Osteoblast (primary cell): ENCODE measurements at places on chromosomes 2 and 18. TPM values are rescaled to one million over a fixed set of nuclear protein-coding genes. Genes with fewer than 3 reads are reported as not detected.

DNA sequence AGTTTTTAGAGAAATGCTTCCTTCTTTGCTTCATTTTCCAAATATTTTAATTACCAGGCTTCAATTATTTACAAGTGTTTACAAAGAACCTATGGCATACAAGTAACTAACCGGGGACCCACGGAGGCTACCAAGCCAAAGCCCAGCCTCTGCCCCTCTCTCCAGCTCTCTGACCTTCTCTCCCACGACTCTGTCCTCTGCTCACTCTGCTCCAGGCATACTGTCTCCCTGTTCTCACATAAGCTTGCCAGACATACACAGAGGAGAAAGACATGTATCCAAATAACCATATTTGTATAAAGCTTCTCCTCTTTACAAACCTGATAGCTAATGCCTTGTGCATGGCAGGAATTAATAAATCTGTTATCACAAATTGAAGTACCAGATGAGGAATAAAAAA lies 141.3 kb downstream of the ZNF521 start:
- no peaks in the 10 kb centered on the region for H3K36me3 ChIP-seq
- no peaks in the 10 kb centered on the region for H3K4me1 ChIP-seq
- H3K4me3 ChIP-seq = no peak overlapping the region
- no peak overlapping the region for H3K27ac ChIP-seq

GRCh38 chr18:45569566-45570275 lies 45.6 kb upstream of the SLC14A2 start:
- no peaks in the 10 kb centered on the region for H3K27me3 ChIP-seq
- no peak overlapping the region for H3K4me3 ChIP-seq
- peaks cover 12% of the 10 kb centered on the region for H3K4me1 ChIP-seq
- no peak overlapping the region for H3K27ac ChIP-seq
- no peaks in the 10 kb centered on the region for H3K36me3 ChIP-seq

DNA sequence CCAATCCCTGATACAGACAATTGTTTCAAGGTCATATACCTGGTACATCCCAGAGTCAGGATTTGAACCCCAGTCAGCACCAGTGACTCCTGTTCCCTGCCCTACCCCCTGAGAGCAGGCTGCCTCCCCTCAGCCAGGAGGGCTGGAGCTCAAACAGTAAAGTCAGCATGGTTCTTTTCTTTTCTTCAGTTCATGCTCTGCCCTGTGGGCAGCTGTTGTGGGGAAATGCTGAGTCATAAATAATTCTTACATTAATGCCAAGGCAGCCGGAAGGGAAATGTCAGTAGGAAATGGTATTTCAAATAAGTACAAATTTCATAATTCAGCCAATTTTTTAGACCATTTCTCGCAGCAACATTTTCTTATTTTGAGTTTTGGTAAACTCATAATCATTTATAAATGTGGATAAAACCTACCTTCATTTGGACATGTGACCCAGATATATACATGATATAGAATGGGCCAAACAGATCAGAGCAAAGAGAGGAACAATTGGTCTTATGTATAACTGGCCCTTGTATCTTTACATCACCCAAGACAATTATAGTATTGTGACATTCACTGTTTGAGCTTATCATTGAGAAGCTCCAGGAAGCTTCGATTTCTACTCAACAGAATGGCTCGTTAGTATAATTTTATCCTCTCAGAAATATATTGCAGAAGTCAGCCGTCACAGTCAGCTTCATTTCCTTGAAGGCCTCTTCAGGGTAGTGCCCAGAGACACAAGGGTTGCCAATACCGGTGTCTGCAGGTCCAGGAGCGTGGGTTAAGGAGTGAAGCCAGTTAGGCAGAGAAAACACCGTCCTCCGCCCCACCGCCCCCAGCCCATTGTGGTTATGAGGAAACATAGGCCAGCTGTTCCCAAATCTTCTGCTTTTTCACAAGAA lies 28.0 kb upstream of the SCYGR1 start:
- no peaks in the 10 kb centered on the region for H3K36me3 ChIP-seq
- H3K4me3 ChIP-seq = no peak overlapping the region
- DNase-seq = peak; percentile 64
- peaks cover 33% of the 10 kb centered on the region for H3K4me1 ChIP-seq
- no peaks in the 10 kb centered on the region for H3K27me3 ChIP-seq
- peak overlapping the region; percentile 6 for H3K27ac ChIP-seq

GRCh38 chr2:231541645-231542044 lies 11.4 kb upstream of the NMUR1 start:
- no peaks in the 10 kb centered on the region for H3K27me3 ChIP-seq
- H3K36me3 ChIP-seq = no peaks in the 10 kb centered on the region
- H3K27ac ChIP-seq = no peak overlapping the region
- H3K4me3 ChIP-seq = no peak overlapping the region
- peak; percentile 15 for DNase-seq
- H3K4me1 ChIP-seq = peaks cover 8% of the 10 kb centered on the region

The SUMO1 gene
- total RNA-seq = 107 and 111 TPM in 2 replicates

The NT5C1B gene
- total RNA-seq = not detected in 2 replicates

The SMARCAL1 gene
- 15.3 and 21.7 TPM in 2 replicates for total RNA-seq
